ENCODE measurements at places on chromosomes 2 and 18. TPM values are rescaled to one million over a fixed set of nuclear protein-coding genes. Genes with fewer than 3 reads are reported as not detected.

SF3B6 gene
- 169 TPM for total RNA-seq

TXNL1 gene
- total RNA-seq = 60.0 TPM

MSTN gene
- total RNA-seq = not detected

POTEC gene
- total RNA-seq = not detected

ABCG8 gene
- total RNA-seq = not detected

GPAT2 gene
- 4.9 TPM for total RNA-seq

CPS1 gene
- total RNA-seq = 23.7 TPM

MEIS1 gene
- 117 TPM for total RNA-seq

WDR75 gene
- total RNA-seq = 37.9 TPM

TXNDC2 gene
- total RNA-seq = 0.64 TPM

SPATA3 gene
- total RNA-seq = not detected

CDH7 gene
- total RNA-seq = not detected

ITM2C gene
- 311 TPM for total RNA-seq

OSR1 gene
- total RNA-seq = 18.8 TPM
